Dermis blood vessel endothelial cell (primary cell): ENCODE measurements at places on chromosomes 6 and 20. TPM values are rescaled to one million over a fixed set of nuclear protein-coding genes. Genes with fewer than 3 reads are reported as not detected.
A peak's percentile ranks its signal among the peaks of the same experiment; 100 is the strongest.

GRCh38 chr6:46772762-46773161, 20.4 kb upstream of the MEP1A start:
- DNase-seq = no peak

DNA sequence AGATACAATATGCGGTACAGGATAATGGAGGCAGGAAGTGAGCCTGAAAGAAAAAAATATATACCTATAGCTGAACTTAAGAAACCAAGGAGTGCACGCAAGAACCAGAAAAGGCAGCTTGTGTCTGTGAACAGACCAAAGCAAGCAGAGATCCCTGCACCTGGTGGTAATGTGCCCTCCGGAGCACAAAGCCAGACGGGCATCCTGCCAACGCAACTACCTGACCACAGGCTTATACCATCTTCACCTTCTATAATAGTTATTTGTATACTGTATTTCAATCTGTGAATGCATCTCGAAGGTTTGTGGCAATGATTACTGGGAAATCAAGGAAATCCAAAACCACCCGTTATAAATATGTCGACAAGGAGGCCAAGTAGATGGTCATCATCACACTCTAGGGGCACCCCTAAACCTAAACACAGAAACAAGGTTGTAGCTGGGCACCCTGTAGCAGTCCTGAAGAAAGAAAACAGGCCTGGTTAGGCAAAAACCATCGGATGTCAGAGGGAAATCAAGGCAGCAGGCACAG, 801 bp downstream of the FBXL4 start:
- peak; percentile 32 for DNase-seq

DNA sequence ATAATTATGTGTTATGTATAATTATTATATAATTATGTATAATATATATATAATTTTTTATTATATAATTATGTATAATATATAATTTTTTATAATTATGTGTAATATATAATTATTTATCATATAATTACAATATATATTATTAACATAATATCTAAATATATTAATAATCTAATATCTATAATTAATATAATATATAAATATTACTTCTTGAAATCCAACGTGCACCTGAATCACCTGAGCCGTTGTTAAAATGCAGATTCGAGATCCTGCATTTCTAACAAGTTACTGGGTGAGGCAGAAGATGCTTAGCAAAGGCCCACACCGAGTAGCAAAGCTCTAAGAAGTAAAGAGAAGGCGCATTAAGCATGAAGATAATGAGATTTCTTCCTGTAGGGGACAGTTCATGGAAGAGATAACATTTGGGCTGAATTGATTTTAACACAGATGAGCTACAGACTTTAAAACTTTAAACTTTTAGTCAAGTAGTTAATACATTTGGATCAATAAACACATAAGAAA, 406.4 kb upstream of the PLCB4 start:
- no peak for DNase-seq

GRCh38 chr6:167872538-167873210, 46.0 kb downstream of the AFDN start:
- no peak for DNase-seq

GRCh38 chr6:110067837-110068591, 89.9 kb downstream of the GPR6 start:
- DNase-seq = no peak

GRCh38 chr6:147868427-147869190, 360.1 kb downstream of the SAMD5 start:
- DNase-seq = peak; percentile 34

DNA sequence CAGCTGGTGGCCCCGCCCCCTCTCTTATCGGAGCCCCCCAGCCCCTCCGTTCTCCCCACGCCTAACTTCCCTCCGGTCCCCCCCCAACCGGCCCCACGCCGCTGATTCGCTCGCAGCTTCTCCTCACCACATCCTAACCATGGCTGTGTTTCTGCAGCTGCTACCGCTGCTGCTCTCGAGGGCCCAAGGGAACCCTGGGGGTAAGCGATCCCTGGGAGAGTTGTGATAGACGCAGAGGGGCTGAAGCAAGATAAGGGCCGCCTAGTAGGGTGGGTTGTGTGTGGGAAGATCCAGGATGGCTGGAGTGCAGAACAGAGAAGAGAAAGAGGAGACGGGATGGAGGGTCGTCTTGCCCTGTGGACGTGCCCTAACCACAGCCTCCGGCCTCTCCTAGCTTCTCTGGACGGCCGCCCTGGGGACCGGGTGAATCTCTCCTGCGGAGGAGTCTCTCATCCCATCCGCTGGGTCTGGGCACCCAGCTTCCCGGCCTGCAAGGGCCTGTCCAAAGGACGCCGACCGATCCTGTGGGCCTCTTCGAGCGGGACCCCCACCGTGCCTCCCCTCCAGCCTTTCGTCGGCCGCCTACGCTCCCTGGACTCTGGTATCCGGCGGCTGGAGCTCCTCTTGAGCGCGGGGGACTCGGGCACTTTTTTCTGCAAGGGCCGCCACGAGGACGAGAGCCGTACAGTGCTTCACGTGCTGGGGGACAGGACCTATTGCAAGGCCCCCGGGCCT, at the start of gene MPIG6B:
TSS of gene MPIG6B (plus strand) at position 129 of the 735 bp plus-strand sequence. CDS start at position 140, 11 bp downstream.
- no peak for DNase-seq

DNA sequence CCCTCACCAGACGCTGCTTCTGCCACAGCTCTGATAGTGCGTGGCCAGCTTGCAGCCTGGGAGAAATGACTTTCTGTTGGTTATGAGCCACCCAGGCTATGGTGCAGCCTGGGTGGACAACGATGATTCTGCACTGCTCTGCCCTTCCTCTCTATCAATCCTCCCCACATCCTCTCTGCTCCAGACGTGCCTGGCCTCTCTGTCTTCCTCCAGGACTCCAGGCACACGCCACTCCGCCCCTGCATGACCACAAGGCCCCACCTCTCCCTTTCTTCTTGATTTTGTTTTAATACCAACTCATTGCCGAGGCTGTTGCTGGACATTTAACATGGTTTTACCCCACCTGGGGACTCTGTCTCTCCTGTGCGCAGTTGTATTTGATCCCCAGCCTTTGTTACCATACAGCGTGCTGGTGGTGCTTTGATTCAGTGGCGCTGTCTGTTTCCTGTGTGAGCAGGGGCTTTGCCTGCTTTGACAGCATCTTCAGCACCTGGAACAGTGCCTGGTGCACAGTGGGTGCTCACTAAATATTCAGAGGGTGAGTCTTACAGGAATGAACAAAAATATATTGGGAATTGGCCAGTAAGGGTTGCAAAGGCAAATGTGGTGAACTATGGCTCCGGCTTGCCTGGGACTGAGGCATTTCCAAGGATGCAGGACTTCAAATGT, 280.9 kb downstream of the CDH26 start:
- no peak for DNase-seq

- no peak for DNase-seq
Observed at GRCh38 chr6:161736781-161737292, 463.0 kb upstream of the AGPAT4 start.

Gene AP5S1
- total RNA-seq = 22.3 and 31.6 TPM in 2 replicates

Gene KIF6
- 0.19 TPM in 1 of 2 replicates, not detected in the other for total RNA-seq

Gene BTN1A1
- not detected in 2 replicates for total RNA-seq

Gene DAAM2
- 0.14 and 0.34 TPM in 2 replicates for total RNA-seq

Gene SERAC1
- 9.3 and 11.9 TPM in 2 replicates for total RNA-seq

Gene MCHR2
- not detected in 2 replicates for total RNA-seq
